ENCODE measurements at places on chromosomes 5 and 9. TPM values are rescaled to one million over a fixed set of nuclear protein-coding genes. Genes with fewer than 3 reads are reported as not detected.

DNA sequence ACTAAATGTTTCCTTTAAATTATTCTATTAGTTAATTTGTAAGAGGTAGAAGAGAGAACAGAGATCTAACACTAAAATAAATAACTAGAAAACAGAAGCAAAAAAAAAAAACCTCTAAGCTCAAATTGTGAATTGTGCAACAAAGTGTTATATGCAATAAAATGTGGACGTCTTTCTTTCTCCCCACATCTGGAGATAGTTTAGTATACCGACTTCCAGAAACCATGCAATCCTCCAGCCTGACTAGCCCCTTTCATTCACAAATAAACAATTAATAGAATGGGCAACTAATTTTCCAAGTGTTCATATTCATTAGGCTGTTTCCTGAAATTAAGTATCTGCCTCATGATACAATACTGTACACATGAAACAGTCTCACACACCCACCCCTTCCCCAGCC lies 258.5 kb downstream of the BNC2 start:
- DNase-seq: no peak

DNA sequence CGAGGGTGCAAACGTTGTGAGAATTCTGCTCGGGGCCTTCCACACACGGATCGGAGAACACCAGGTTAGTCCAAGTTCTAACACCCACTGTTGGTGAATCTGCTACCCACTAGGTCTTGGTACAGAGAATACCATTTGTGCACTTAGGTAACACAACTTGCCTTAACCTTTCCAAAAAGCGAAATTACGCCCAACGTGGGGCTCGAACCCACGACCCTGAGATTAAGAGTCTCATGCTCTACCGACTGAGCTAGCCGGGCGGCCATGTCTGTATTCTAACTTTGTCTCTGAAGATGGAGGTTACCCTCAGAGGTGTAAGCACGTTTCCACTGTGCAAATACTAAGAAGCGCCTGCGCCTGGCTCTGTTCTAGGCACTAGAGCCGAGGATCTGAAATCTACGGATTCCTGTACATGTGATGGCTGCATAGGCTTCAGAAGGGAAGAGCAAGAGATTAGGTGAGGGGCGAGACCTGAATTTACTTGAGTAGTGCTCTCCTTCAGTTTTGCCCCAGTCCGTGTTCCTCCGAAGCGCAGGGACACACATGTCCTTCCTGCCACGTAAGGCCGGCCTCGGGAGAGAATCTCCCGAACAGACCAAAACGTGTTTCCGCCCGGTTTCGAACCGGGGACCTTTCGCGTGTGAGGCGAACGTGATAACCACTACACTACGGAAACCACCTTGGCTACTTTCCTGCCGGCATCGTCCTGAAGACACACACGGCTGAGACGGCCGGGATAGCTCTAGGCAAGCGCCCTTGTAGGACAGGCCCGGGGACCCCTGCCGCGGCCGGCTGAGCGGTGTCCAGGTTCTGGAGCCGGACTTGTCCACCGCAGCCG lies 1.1 kb upstream of the TRIM41 start:
- peak; percentile 98 for DNase-seq

DNA sequence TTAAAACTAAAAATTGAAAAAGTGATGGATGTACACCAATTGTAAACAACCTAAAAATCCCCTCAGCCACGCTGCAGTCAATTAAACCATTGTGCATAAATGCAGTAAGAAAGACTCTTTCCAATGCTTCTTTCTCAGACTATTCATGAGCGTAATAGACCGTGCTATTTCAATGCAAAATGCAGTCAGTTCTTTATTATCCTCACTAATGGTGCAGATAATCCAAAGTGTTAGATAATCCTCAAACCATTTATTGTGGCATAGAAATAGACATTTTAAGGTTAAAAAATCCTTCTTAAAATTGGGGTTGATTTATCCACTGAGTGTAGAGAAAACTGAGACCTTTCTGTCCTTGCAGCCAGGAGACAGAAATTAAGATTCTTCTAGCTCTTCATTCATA lies 1862.8 kb downstream of the EFNA5 start:
- no peak for DNase-seq

The LAMC3 gene
- total RNA-seq: not detected

- DNase-seq: no peak
Measured at GRCh38 chr5:3276896-3277295, 318.7 kb upstream of the IRX1 start.

GRCh38 chr9:136757751-136758140 lies 297 bp downstream of the LCN8 start:
- no peak for DNase-seq

The ARHGEF39 gene
- 15.4 TPM for total RNA-seq

GRCh38 chr9:103757062-103757461 lies 337.0 kb upstream of the SMC2 start:
- DNase-seq: no peak
